ENCODE measurements at places on chromosomes 1 and 21. TPM values are rescaled to one million over a fixed set of nuclear protein-coding genes. Genes with fewer than 3 reads are reported as not detected.

CLCNKA gene
- total RNA-seq, result not detected

PLPPR5 gene
- total RNA-seq, result 0.20 TPM

- DNase-seq, result no peak
Observed at GRCh38 chr1:15627343-15627988, 10.2 kb downstream of the DDI2 start.

DNA sequence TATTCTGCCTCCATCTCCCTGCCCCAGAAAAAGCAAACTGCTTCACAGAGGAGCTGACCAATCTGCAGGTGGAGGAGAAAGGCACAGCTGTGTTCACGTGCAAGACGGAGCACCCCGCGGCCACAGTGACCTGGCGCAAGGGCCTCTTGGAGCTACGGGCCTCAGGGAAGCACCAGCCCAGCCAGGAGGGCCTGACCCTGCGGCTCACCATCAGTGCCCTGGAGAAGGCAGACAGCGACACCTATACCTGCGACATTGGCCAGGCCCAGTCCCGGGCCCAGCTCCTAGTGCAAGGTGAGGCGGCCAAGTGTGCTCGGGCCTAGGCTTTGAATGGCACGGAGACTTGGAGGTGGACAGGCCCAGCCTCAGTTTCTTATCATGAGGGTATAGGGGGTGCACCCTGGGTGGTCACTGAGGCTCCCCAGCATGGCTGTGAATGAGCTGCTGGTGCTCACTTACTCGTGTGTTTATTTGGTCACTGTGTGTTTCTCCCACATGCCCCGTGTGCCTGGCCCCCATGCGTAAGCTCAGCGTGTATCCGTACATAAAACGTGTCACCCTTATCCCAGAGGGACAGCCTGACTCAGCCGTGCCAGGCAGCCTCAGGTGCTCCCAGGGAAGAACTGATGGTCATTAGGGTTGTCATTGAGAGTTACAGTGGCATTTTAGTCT lies 75.8 kb downstream of the OBSCN start:
- DNase-seq, result no peak

DNA sequence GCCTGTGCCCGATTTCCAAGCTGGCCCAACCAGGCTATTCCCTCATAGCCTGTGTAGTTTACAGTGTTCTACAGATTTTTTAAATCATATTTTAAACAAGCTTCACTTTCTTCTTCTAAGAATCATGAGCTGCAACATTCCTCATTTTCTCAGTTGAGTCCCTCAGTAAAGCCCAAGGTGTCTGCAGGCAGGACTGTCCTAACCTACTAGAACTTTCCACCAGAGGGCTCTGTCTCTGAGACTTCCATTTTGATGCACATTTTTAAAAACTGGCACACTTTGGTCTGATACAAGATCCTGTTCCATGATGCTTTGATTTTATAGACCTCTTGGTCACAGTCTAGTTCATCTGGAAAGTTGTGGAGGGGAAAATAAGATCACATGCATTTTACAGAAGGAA lies 21.6 kb upstream of the SLAMF6 start:
- DNase-seq, result no peak

- DNase-seq, result no peak
Observed at GRCh38 chr1:53115403-53116306, 26.8 kb downstream of the SLC1A7 start.
